ENCODE measurements at places on chromosomes 2 and 18.

DNA sequence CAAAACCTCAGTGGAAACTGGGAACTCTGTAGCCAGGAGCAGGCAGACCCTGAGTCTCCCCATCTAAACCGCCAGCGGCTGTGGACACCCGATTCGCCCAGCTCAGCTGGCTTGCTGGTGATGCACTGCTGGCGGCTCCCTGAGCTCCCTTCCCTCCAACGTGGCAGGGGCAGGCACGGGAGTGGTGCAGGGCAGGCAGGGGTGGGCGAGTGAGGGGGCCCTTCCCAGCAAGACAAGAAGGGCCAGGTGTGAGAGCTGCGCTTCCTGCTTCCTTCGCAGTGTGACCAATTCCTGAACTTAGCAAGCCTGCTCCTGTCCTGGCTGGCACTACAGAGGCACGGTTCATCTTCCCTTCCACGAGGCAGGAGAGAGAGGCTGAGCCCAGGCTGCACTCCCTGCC lies 12.3 kb upstream of the SEMA4C start:
- DNase-seq: no peak

DNA sequence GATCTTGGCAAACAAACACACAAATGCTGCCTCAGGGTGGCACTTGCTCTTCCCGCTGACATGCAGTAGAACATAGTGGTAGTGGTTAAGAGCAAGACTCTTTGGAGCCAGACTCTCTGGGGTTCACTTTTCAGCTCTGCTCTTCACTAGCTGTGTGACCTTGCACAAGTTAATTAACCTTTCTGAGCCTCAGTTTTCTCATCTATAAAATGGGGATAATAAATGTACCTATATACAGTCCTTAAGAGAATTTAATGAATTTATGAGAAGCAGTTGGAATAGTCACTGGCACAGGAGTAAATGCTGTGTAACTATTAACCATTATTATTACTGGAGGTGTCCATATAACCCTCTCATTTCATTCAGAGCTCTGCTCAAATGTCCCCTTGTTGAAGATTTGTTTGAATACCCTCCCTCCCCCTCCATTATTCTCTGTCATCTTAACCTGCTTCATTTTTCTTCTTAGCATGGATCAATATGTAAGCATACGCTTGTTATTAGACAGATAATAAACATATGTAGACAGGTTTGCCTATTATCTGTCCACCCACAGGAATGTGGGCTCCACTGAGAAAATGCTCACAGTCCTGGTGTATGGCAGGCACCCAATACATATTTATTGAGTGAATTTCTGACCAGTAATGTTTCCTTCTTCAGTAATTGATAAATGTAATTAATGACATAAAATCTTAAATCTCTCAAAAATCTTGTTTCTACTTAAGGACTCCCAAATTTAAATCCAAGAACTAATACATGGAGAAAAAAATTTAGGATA lies 64.5 kb downstream of the TSPYL6 start:
- no peak for DNase-seq

GRCh38 chr2:69766014-69766413 lies 24.1 kb downstream of the ANXA4 start:
- no peak for DNase-seq

DNA sequence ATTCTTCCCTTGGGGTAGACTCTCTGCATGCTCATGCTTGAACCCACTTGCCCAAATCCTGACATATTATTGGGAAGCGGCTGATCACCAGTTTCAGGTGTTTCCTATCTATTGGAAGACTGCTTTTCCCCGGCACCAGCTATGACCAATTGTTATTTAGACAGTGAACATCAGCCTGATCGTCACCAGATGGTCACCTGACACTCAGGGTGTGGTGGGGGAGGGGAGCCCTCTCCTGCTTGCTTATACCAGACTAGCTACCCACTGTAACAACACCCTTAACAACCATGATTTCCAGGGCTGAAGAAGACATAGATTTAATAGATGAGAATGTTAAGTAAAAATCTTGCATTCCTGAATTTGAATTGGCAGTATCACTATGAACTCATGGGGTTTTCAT lies 44.3 kb downstream of the RBM43 start:
- DNase-seq: no peak

- no peak for DNase-seq
Observed at GRCh38 chr2:190843890-190844699, 36.5 kb upstream of the GLS start.

GRCh38 chr2:3354986-3355385 lies 22.6 kb downstream of the EIPR1 start:
- DNase-seq: peak; percentile 14

DNA sequence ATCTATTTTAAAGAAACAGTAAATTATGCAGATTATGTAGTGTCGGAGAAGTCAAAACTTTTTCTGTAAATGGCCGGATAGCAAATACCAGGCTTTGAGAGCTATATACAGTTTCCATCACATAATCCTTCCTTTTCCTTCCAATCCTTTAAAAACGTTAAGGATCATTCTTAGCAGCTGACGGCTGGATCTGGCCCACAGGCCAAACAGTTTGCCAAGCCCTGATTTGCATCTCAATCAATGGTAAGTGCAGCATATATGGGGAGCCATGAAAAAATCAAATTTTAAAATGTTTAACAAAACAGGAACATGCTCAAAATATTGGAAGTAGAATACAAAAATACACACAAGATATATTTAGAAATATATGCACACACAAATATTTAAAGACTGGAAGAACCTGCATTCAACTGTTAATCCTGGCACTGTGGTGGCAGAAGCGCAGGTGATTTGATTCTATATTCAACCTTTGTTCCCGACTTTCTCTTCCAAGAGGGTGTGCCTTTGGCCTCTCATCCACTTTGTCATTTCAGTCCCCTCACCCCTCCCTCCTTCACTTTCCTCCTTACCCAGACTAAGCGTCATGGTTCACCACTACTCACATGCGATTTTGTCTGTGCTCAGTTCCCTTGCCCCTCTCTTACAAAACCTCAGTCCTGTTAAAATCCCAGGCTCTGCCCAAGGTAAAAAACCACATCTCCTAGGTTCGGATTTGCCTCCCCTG lies 27.3 kb downstream of the NDUFA10 start:
- DNase-seq: no peak

DNA sequence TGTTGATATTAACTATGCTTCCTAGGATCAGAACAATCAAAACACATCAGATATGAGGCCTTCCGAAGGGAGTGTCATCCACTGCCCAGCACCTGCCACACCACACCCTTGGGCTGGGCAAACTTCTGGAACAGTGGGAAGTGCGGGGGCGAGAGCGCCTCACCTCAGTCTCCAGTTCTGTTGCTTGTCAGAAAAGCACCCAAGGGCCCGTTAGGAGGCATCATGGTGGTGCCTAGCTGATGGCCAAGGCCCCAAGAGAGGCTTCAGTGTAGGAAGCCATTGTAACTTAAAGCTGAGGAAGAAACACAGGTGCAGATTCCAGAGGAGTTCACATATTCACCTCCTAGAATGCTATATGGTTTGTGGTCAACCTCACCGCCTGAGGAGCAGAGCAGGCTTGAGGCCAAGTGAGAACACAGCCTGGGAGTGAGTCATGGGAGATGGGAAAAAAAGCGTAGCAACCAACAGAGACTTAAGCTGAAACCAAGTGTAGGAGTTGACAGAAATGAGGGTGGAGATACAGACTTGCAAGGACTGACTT lies 85.1 kb upstream of the ATL2 start:
- no peak for DNase-seq

DNA sequence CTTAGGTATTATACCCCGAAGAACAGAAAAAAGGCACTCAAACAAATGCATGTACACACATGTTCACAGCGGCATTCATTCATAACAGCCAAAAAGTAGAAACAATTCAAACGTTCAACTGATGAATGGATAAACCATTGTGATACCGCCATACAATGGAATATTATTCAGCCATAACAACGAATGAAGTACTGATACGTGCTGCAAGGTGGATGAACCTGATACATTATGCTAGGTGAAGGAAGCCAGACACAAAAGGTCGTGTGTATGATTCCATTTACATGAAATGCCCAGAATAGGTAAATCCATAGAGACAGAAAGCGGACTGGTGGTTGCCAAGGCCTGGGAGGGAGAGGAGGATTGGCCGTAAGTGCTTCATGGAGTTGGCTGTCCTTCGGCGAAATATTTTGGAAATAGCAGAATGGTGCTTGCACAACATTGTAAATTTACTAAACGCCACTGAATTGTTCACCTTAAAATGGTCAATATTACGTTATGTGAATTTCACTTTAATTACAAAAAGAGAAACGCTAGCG lies 750 bp upstream of the RMP24 start:
- DNase-seq: no peak

DNA sequence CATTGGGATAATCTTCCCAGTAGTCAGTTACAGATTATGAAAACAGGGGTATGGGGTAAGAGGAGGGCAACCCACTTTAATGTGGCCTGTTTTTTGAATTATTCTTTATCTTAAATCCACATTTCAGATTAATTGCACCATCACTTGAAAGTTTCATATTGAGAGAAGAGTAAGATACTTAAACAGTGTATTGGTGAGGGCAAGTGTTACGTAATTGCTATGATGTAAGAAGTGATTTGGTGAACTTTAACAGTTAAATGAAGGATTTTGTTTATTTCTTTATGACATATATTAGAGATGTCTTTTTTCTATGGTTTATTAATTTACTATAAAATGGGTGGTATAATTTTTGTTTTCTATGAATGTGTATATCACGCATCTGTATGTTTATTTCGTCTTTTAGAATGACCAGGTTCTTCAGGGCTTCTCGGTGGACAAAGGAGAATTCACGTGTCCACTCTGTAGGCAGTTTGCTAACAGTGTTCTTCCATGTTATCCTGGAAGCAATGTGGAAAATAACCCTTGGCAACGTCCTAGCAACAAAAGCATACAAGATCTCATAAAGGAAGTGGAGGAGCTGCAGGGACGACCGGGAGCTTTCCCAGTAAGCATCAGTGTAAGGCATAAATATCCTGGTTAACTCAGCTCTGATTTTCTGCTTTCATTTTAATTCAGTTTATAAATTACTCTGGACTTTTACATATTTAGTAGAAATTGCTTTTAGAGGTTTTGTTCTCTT lies 171.2 kb upstream of the MYO3B start:
- no peak for DNase-seq

DNA sequence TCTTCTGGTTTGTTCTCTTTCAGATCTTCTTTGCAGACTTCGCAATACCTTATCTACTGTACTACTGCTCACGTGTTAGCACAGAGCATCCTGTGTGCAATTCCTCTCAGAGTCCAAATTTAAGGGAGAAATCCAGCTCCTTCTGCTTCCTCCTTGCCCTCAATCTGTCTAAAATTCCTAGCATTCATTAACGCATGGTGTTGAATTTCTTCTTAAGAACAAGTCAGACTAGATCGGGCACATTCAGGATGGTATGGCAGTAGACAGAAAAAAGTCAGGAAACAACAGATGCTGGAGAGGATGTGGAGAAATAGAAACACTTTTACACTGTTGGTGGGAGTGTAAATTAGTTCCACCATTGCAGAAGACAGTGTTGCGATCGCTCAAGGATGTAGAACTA lies 206.1 kb upstream of the CDH7 start:
- DNase-seq: no peak

DNA sequence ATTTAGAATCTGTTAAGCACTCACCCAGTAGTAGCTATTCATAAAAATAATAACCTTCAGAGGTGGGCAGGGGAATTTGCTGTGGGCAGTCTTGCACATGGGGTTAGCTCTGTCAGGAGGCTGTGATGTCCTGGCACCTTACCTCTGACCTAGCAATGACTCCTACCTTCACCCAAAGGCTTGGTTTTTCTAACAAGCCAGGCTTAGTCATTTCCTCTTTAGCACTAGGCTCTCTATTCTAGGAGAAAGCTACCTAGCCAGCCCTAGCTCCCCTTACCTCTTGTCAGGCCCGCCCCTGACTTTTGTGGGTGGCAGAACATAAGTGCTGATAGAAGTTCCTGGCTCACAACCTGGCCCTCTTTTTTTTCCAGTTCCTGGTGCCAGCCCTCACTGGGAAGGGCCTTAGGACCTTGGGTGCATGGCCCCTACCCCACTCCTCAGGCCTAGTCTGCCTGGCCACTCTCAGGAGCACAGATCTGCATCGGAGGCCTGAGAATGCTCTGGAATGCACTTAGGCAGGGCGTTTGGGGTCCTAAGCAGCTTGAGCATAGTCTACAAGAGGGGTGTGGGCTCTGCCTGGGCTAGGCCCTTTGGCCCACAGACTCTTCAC lies 17.7 kb downstream of the CPLX4 start:
- no peak for DNase-seq

GRCh38 chr18:8724452-8724851 lies 19.1 kb downstream of the MTCL1 start:
- DNase-seq: no peak

- DNase-seq: no peak
Observed at GRCh38 chr2:3913166-3913565, 209.8 kb downstream of the DCDC2C start.

DNA sequence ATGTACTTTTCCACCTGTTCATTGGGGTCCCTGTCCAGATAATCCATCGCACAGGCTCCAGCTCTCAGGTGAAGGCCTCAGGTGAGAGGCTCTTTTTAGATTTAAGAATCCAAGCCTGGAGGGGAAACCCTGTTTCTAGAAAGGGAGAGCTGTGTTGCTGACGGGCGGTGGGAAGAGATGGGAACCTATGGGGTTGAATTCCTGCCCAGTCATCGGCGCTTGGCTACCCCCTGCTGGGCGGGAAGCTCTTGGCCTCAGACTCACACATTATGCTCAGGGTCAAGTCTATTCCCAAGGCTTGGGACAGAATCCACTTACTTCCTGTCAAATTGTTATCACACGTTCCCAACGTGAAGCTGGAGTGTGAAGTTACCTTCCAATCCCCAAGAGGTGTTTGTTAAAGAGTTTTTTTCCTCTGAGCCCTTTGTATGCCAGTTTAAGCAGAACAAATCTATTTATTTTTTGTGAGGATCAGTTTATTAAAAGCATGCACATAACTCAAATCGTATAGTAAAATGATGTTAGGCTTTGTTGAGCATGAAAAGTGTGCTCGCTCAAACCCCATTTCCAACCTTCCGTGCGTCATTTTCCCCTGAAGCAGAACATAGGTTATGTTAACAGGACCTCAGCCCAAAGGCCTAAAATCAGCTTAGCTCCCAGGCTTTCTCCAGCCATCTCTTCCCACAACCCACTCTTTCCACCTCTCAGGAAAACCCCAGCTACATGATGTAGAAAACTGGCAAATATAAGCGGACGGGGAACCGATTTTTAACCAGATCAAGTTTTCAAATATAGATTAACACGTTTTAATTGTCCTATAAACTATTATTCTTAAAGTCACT lies 181.7 kb upstream of the ETAA1 start:
- DNase-seq: no peak

GRCh38 chr18:62829936-62830335 lies 114.6 kb downstream of the PHLPP1 start:
- DNase-seq: no peak

- DNase-seq: no peak
Observed at GRCh38 chr2:237097911-237098702, 12.4 kb downstream of the COPS8 start.

DNA sequence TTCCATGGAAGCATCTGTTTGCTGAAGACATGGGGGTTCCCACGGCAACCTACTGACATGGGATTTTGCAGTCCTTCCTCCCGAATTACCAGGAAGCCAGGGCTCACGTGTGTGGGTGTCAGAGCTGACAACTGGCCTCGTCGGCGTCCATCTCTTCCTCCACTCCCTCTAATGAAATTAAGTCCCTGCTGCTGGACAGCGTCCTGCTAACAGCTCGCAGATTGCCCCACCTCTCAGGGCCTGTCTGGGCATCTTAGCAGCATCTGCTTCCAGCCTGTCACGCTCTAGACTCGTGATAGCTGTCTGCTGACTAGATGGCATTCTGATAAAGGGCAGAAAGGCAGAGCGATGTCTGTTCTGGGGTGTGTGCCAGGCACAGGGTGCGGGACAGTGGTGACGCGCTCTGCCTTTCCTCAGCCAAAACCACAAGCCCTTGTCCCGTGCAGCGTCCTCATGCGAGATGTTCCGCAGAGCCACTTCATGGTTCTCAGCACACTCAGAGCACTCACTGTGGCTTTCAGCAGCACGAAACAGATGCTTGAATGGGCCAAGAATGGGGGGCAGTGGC lies 161.1 kb downstream of the ARL4C start:
- DNase-seq: peak; percentile 40
